ENCODE measurements at places on chromosomes 12 and 14.
A peak's percentile ranks its signal among the peaks of the same experiment; 100 is the strongest.

GRCh38 chr12:90253136-90253535 is 544.5 kb upstream of the ATP2B1 start:
- no peak for DNase-seq

DNA sequence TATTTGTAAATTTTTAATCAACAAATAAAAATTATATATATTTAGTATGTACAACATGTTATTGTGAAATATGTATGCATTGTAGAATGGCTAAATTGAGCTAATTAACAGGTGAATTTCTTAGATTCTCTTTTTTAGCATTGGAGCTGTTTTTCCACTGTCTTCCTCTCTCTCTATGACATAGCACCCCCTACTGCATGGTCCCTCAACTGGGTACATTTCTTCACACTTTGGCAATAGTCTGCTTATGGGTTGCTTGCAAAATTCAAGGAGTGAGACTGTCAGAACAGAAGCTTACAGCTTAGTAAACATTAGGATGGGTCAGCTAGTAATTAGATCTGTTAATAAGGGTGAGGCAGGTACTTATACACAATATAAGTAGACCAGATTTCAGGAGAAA is 658.5 kb upstream of the MGAT4C start:
- DNase-seq, result no peak

DNA sequence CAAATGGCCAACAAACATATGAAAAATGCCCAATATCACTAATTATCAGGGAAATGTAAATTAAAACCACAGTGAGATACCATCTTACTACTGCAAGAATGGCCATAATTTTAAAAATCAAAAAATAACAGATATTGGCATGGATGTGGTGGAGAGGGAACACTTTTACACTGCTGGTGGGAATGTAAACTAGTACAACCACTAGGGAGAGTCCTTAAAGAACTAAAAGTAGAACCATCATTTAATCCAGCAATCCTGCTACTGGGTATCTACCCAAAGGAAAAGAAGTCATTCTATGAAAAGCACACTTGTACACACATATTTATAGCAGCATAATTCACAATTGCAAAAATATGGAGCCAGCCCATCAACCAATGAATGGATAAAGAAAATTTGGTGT is 459.7 kb downstream of the GXYLT1 start:
- no peak for DNase-seq

DNA sequence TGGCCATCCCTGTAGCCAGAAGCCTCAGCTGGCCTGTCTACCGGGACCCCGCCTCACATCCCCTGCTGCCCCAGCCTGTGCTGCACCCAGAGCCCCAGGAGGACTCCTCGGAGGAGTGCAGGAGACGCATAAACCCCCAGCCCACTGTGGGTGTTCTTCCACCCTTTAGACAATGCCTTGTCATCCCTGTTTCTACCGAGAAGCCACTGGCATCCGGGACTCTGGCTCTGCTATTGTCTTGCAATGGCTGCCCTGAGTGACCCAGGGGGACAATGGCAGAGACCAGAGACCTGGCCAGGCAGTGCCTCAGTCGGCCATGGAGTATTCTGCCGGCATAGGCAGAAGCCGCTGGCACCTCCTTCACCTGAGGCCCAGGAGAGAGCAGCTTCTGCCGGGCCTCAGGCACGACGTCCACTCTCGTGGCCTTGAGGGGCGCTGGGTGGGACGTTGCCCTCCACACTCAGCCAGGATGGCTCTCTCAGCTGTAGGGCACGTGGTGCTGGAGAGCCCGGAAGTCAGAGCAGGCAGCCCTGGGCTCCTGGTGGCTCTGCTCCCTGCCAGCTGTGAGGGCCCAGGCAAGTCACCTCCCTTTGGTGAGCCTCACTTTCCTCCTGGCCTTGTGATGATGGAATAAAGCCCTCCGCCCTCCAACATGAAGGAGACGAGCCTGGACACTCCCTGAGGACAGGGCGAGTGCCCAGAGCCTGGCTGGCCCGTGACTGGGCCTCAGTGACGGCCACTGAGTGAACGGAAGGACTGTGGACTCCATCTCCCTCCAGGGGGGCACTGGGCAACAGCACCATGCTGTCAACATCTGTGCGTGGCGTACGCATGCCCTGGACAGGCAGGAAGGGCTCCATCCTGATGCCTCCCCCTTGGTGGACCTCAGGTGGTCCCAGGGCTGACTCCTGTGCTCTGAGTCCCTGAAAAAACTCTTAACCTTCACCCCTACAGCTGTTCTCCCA is 41.0 kb downstream of the TRAFD1 start:
- no peak for DNase-seq

DNA sequence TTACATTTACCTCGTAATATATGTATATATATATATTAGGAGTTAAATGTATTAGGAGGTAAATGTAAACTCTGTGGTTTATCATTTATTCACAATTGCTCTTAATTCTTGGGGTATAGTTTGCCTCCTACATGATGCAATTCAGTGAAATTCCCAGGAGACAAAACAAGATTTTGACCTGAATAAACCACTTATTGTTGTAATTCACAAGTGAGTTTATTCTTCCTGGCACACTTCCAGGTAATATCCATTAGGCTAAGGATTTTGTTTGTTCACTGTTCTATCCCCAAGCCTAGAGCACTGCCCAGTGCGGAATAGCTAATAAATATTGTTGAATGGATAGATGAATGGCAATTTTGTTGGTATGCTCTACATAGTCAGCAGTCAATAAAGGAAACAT is 3.0 kb downstream of the SMIM10L1 start:
- DNase-seq, result no peak

- DNase-seq, result peak; percentile 22
These were observed 1.5 kb downstream of the FGD4 start for GRCh38 chr12:32400866-32401265.

- no peak for DNase-seq
These were observed 316.6 kb upstream of the RTL1 start for GRCh38 chr14:101219896-101220703.

DNA sequence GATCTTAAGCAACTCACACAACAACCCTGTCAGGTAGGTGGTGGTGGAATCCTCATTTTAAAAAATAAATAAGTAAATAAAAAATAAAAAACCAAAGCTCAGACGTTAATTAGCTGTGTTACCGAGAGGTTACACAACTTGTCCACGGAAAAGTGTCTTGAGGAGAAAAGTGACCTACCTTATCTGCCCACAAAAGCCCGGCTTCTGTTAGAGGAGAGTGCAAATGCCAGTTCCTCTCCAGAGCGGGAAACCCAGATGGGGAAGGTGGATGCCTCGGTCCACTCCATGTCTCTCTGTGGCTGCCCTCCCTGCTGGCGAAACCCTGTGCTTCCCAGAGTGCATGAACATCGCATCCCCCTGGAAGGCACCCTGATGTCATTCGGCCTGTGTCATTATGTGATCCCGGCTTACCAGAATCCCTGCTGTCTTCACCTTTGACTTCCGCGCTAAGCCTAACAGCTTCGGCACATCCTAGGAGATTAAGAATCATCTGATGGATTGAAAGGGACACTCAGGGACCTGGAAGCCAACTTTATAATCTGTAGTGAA is 6.4 kb downstream of the MLXIP start:
- no peak for DNase-seq

DNA sequence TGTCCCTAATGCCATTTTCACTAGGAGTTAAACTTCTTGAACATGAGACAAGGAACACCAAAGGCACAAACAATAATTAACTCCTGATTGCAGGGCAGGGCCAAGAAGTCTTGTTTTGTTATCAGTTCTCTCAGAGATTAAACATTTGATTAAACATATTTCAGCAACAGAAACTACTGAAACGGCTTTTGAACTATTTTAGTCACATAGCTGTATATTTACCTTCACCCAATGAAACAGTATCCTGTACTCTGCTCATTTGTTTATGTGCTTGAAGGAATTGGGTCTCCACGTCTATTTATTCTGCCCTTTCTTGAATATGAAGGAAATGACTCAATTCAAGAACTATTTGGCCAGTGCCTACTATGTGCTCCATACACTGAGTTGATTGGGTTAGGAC is 51.3 kb upstream of the PTCSC3 start:
- no peak for DNase-seq

DNA sequence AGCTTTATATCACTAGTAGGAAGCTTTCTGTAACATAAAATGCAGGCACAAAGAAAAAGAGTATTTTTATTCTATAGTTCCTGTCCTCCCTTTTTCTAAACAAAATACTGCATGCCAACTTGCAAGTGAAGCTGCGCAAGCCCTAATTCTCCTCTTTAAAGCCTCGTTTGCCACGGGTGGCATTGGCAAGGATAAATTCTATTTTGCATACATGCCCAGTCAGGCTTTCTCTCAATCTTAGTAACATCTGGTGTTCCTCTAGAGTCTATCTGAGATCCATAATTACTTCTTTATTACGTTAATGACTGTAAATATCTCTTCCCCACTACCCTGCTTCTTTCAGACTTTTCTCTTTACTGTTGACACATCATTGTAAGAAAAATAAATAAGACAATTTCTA is 97.1 kb upstream of the DAAM1 start:
- no peak for DNase-seq

DNA sequence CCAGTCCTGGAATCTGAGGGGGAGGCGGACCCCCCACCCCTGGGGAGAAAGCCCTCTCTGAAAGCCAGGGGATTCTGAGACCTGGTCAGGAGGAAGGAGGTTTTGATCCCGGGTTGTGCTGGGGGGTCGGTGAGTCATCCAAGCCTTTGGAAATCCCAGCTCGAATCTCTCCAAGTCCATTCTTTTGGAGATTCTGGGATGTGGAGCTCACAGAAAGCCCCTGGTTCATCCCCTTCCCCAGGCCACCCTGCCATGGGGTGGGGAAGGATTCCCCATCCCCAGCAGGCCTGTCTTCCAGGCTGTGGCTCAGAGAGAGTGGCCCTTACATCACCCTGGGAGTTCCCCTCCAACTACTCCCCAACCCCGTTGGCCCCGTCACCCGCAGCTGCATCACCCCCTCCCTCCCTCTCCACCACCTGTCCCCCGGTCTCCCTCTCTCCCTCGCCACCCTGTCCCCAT is 14.3 kb downstream of the EXOC3L4 start:
- DNase-seq, result no peak

DNA sequence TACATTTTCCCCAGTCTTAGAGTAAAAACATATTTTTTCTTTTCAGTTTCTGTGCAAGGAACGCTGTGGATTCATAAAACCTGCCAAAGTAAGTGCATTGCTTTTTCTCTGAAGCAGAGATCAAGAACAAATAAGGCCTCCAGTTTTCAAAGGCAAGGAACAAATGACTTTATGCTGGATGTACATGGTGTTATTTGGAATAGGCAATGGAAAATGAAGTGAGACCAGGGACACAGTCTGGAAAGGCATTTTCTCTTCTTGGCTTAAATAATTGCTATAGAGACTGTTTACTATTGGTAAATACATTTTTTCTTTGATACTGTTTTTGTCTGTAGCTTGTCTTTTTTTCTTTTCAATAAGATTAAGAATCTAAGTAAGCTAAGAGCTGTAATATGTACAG is 725.9 kb upstream of the MDGA2 start:
- DNase-seq, result no peak

DNA sequence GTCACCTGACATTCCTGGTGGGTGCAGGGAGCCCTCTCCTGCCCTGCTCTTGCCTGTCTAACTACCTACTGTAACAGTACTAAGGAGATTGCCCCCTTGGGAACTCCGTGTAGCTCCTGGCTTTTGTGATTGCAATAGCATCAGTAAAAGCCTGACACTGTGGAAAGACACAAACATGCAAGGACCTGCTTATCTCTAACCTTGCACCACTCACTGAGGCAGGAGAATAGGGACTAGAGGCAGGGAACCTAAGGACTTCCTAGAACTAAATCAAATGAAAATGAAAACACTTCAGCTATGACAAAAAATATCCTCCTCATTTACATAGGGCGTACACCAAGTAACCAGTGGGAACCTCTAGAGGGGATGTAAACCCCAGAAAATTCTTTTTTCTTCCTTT is 28.5 kb downstream of the TUBA1A start:
- peak; percentile 34 for DNase-seq

DNA sequence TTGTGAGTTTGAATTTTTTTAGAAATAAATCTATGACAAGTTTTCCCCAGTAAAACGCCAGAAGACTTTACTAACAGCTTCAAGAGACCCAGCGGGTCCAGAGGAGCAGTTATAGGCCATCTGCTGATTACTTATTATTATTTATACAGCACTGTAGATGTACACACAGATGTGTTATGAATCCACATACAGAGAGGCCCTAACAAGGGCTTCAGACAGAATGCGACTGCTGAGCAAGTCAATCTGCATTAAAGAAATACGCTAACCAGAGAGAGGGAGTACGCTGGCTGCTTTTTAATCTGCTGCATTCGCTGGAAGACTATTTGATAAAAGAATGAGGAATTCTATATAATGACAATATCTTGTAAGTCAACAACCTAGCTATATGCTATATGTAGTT is 32.5 kb downstream of the ATF7 start:
- no peak for DNase-seq

DNA sequence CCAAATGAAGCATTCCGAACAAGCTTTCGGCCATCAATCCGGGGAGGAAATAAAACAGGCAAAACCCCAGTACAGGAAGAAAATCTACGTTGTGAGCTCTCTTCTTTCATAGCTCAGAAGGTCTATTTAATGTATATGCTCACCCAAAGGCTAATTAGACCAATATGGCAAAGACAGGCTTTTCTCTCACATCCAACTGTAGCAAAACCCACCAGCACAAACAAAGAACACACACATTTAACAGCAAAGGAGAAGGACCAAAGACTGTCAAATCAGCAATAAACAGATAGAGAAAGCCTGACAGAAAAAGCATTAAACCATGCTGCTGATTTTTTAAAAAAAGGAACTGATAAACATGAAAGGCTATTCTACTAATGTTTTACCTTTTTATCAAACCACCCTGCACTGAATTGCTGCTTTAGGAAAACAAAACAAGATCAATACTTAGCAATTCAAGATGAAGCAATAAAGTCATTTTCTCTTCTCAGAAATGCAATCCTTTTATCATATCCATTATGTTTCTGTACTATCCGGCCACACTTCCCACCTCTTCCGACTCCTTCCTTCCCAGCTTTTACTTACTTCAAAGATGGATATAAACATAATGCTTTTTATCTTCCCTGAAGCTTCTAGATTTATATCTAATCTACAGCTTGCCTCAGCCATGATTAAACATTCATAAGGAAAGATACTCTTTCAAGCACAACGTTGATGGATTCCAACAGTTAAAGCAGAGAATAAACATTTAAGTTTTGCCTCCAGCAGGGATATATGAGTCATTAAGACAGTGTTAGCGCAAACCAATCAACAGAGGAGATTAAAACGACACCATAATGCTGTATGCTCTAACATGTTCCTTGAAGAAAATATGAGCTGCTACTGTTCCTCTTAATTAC is 74.6 kb upstream of the BBS10 start:
- no peak for DNase-seq

DNA sequence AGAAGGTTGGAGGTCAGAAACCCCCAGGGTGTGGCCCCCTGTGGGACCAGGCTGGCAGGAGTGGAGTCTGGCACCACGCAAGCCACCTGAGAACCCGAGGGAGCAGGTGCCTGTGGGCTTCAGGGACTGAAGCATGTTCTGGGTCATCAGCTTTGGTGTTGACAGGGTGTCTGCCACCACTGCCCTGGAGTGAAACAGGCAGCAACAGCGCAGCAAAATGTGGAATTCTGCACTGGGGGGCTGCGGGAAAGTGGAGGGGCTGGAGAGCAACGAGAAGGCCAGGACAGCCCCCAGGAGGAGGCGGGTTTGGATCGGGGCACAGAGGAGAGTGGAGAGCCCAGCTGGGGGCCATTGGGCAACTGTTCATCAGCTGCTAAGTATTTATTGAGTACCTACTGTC is 15.9 kb downstream of the PHETA1 start:
- DNase-seq, result no peak
